ENCODE measurements at places on chromosomes 5 and 9.

- H3K27ac ChIP-seq: no peak overlapping the region
- no peak for DNase-seq
- H3K4me3 ChIP-seq: no peak overlapping the region
- no peaks in the 10 kb centered on the region for H3K4me1 ChIP-seq
- H3K36me3 ChIP-seq: no peaks in the 10 kb centered on the region
Observed at GRCh38 chr9:1995084-1995483, 20.1 kb upstream of the SMARCA2 start.

DNA sequence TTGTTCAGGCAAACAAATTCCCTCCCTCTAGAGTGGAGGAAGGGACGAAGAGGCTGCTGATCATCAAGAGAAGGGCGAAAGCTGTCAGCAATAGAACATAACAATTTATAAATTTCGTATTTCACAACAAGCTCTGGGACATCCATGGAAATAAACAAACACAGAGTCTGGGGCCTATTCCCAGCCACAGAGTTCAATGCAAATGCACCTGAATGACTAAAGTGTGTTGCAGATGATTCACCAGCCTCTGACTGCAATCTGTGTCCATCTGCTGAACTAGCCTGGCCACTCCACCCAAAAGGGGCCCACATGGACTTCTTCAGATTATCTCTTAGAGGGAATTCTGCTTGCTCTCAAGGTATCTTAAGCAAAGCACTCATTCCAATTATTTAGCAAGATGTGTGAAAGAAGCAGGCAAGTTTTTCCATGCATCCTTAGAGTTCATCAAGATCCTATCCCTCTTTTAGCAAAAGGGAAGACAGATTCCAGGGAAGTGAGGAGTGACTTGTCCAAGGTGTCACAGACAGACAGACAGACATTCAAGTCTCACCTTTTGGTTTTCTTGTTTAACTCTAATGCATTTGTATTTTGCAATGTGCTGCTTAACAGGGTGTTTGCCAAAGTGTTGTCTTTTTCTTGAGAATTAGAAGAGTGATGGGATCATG is 307.8 kb upstream of the PAPPA start:
- no peaks in the 10 kb centered on the region for H3K27me3 ChIP-seq
- no peak overlapping the region for H3K4me3 ChIP-seq
- no peak for DNase-seq
- no peak overlapping the region for H3K27ac ChIP-seq
- no peaks in the 10 kb centered on the region for H3K4me1 ChIP-seq
- no peaks in the 10 kb centered on the region for H3K36me3 ChIP-seq

DNA sequence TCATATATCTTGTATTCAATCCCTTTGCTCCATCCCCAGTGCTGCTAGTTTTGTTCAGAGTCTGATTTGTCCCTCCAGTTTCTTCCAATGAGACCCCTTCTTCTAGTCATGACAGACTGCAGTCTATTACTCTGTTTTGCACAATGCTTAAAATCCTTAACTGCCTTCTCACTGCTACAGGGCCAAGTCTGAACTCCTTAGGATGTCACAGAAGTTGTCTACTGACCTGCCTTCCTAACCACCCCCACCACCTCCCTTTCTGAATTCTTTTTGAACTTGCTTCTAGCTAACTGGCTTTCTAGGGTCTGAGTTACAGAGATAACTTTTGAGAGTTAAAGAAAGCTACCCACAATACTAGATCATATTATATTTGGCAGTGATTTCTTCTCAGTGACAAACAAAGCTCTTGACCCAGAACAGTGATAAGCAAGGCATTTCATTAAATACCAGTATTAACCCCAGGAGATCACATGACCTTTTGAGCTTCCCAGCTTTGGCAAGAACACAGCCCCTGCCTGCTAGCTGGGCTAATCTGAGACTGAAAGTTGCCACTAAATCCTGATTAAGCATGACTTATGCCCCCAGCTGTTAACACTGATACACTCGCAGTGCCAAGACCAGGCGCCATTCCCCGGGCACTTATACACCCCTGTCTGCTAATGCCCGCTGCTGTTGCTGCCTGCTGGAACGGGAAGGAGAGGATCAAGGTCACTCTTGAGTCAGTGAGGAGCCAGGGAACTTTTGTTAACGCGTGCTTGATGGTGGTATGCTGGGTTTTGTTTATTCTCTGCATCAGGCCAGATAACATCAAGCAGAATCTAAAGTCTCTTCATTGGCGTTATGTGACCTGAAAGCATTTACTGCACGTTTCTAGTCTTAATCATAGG is 36.4 kb upstream of the ADAMTSL1 start:
- no peaks in the 10 kb centered on the region for H3K36me3 ChIP-seq
- H3K4me1 ChIP-seq: no peaks in the 10 kb centered on the region
- H3K4me3 ChIP-seq: peak overlapping the region; percentile 53
- no peaks in the 10 kb centered on the region for H3K27me3 ChIP-seq

- H3K27me3 ChIP-seq: no peaks in the 10 kb centered on the region
- no peak for DNase-seq
- no peaks in the 10 kb centered on the region for H3K36me3 ChIP-seq
- H3K4me3 ChIP-seq: no peak overlapping the region
Observed at GRCh38 chr9:133058071-133058470, 3.7 kb upstream of the CEL start.

DNA sequence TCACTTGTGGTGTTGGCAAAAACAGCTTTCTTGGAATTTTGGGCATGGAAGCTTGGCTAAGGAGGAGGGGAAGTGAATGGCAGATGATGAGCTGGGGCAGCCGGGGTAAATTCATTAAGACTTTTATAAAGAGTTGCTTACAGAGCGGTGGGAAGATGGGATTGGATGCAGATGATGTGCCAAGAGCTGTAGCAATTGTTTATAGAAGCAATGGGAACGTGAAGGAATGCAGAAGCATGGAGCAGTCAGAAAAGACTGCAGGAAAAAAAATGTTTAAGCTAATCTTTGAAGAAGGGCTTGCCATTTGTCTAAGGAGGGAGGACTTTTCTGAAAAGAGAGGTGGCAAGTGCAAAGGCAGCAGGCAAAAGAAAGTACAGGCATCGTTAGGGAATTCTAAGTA is 86.6 kb upstream of the SHISAL2B start:
- H3K4me1 ChIP-seq: no peaks in the 10 kb centered on the region
- no peak overlapping the region for H3K4me3 ChIP-seq
- DNase-seq: no peak
- H3K36me3 ChIP-seq: no peaks in the 10 kb centered on the region

DNA sequence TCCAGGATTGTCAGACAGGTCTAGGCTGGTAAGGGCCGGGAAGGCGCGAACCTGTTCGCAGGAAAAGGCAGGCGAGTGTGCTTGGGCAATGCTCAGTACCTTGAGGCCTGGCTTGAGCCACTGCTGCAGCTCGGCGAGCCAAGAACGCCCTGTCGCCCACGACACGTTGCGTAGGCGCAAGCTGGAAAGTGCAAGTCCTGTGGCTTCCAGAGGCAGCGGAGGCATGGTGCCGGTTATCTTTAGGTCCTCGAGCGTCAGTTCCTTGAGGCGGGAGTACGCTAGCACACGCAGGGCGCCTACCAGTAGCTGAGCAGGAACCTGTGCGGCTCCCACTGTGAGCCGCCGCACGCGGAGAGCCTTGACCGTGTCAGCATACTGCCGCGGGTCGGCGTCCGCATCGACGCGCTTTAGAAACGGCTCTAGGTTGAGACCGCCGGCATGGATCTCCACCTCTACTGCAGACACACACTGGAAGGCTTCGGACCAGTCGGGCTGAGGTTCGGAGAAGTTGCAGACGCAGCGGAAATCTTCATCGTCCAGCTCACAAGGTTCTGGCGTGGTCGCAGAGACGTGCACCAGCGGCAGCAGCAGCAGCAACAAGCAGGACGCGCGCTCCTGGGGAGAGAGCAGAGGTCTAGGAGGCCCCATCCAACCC is 482 bp downstream of the CD14 start:
- H3K4me3 ChIP-seq: peak overlapping the region; percentile 53
- no peaks in the 10 kb centered on the region for H3K27me3 ChIP-seq
- peak; percentile 59 for DNase-seq
- H3K27ac ChIP-seq: peak overlapping the region; percentile 84

- no peaks in the 10 kb centered on the region for H3K27me3 ChIP-seq
- no peak for DNase-seq
- H3K4me3 ChIP-seq: peak overlapping the region; percentile 47
- H3K27ac ChIP-seq: peak overlapping the region; percentile 76
- peaks cover 3% of the 10 kb centered on the region for H3K4me1 ChIP-seq
Observed at GRCh38 chr9:133144142-133144903, 19.4 kb downstream of the GBGT1 start.

GRCh38 chr5:448766-449090 is 5.8 kb downstream of the EXOC3 start:
- H3K4me1 ChIP-seq: peaks cover 5% of the 10 kb centered on the region
- H3K4me3 ChIP-seq: no peak overlapping the region
- peaks cover 4% of the 10 kb centered on the region for H3K36me3 ChIP-seq
- no peak for DNase-seq
- H3K27me3 ChIP-seq: no peaks in the 10 kb centered on the region

DNA sequence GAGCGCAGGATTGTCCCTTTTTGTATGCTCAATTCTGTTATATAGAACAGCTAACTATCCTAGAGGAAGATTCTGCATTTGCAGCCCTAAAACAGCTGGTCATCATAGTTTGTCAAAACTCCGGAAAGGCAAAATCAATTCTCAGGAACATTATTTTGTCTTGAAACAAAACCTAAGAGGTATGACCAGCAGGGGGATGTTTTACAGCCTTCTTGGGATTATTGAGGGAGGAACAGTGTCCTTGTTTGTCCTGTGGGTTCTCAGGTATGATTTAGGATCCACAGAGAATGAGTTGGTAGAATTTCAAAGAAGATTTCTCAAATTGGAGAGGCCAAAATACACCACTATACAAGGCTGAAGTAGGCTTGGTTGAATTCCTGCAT is 136.4 kb downstream of the ZSWIM6 start:
- H3K27ac ChIP-seq: no peak overlapping the region
- no peak for DNase-seq
- no peaks in the 10 kb centered on the region for H3K27me3 ChIP-seq

DNA sequence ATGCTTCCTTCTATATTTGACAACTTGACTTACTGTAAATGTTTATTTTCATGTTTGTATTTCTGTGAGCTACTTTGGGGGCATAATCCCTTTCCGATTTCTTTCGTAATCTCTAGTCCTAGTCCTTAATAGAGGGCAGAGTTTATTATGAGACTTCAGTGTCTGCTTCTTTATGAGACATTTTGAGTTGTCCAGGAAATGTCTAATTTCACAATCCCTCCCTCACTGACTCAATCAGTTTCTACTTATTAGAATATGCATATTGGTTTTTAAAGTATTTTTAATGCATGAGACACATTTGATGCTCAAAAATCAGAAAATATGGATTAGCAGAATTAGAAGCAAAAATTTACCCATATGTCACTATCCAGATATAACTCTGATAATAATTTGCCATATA is 160.9 kb downstream of the FOCAD start:
- no peaks in the 10 kb centered on the region for H3K27me3 ChIP-seq
- H3K36me3 ChIP-seq: no peaks in the 10 kb centered on the region
- DNase-seq: no peak
- H3K4me3 ChIP-seq: no peak overlapping the region

GRCh38 chr5:93328833-93329232 is 252.2 kb downstream of the NR2F1-AS1 start:
- H3K36me3 ChIP-seq: no peaks in the 10 kb centered on the region
- H3K4me1 ChIP-seq: no peaks in the 10 kb centered on the region
- no peak overlapping the region for H3K4me3 ChIP-seq
- no peak for DNase-seq

GRCh38 chr5:93322974-93323860 is 257.8 kb downstream of the NR2F1-AS1 start:
- no peak overlapping the region for H3K27ac ChIP-seq
- H3K4me3 ChIP-seq: no peak overlapping the region
- no peak for DNase-seq
- H3K36me3 ChIP-seq: no peaks in the 10 kb centered on the region
- H3K27me3 ChIP-seq: no peaks in the 10 kb centered on the region

GRCh38 chr5:98016771-98017170 is 756.7 kb upstream of the RGMB start:
- H3K36me3 ChIP-seq: no peaks in the 10 kb centered on the region
- no peak for DNase-seq
- H3K27ac ChIP-seq: no peak overlapping the region
- H3K4me3 ChIP-seq: no peak overlapping the region
- H3K4me1 ChIP-seq: no peaks in the 10 kb centered on the region

GRCh38 chr5:100576217-100576751 is 41.1 kb downstream of the FAM174A start:
- no peak overlapping the region for H3K27ac ChIP-seq
- H3K36me3 ChIP-seq: no peaks in the 10 kb centered on the region
- DNase-seq: no peak
- H3K27me3 ChIP-seq: no peaks in the 10 kb centered on the region

- no peaks in the 10 kb centered on the region for H3K27me3 ChIP-seq
- H3K4me1 ChIP-seq: no peaks in the 10 kb centered on the region
- no peaks in the 10 kb centered on the region for H3K36me3 ChIP-seq
- H3K27ac ChIP-seq: no peak overlapping the region
Observed at GRCh38 chr9:72289401-72289800, 75.6 kb downstream of the ZFAND5 start.

- H3K36me3 ChIP-seq: no peaks in the 10 kb centered on the region
- peak within 1 kb of the TSS; percentile 88 for H3K27ac ChIP-seq
- DNase-seq: peak; percentile 73
- peak within 1 kb of the TSS; percentile 63 for H3K4me3 ChIP-seq
- H3K4me1 ChIP-seq: no peaks in the 10 kb centered on the region
Observed at GRCh38 chr9:127122176-127123063, at the start of gene ANGPTL2. TSS of gene ANGPTL2 (minus strand) at chr9:127122635. CDS start at chr9:127108731, 13,904 bp downstream.

GRCh38 chr5:760363-761058 is 24.0 kb downstream of the ZDHHC11B start:
- no peaks in the 10 kb centered on the region for H3K36me3 ChIP-seq
- H3K4me1 ChIP-seq: no peaks in the 10 kb centered on the region
- DNase-seq: no peak
- no peak overlapping the region for H3K27ac ChIP-seq
- H3K27me3 ChIP-seq: no peaks in the 10 kb centered on the region
- H3K4me3 ChIP-seq: no peak overlapping the region

- H3K36me3 ChIP-seq: no peaks in the 10 kb centered on the region
- no peak overlapping the region for H3K4me3 ChIP-seq
- no peaks in the 10 kb centered on the region for H3K4me1 ChIP-seq
- DNase-seq: no peak
Observed at GRCh38 chr9:134734270-134734669, 92.7 kb downstream of the COL5A1 start.

DNA sequence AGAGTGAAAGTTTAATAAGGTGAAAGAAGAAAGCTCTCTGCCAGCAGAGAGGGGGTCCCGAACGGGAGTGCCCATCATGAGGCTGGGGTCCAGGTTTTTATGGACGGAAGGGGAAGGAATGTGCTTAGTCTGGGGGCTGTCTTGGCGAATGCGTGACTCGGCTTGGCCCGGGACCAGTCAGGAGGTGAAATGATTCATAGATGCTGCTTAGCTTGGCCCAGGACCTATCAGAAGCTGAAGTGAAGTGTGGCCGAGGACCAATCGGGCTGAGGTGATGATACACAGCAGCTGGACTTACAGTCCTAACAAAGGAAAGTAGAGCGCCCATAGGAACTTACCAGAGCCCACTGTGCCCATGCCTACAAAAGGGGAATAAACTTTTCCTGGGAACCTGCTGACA is 3.9 kb upstream of the FKTN start:
- no peaks in the 10 kb centered on the region for H3K4me1 ChIP-seq
- no peaks in the 10 kb centered on the region for H3K36me3 ChIP-seq
- DNase-seq: no peak
- no peak overlapping the region for H3K27ac ChIP-seq
- no peak overlapping the region for H3K4me3 ChIP-seq
- no peaks in the 10 kb centered on the region for H3K27me3 ChIP-seq
